ENCODE measurements at places on chromosomes 16 and 17.

GRCh38 chr17:29246628-29247027 lies at the start of gene CRYBA1:
CRYBA1 (plus strand) TSS chr17:29246859; CDS start chr17:29246864, 5 bp downstream.
- no peak for DNase-seq

DNA sequence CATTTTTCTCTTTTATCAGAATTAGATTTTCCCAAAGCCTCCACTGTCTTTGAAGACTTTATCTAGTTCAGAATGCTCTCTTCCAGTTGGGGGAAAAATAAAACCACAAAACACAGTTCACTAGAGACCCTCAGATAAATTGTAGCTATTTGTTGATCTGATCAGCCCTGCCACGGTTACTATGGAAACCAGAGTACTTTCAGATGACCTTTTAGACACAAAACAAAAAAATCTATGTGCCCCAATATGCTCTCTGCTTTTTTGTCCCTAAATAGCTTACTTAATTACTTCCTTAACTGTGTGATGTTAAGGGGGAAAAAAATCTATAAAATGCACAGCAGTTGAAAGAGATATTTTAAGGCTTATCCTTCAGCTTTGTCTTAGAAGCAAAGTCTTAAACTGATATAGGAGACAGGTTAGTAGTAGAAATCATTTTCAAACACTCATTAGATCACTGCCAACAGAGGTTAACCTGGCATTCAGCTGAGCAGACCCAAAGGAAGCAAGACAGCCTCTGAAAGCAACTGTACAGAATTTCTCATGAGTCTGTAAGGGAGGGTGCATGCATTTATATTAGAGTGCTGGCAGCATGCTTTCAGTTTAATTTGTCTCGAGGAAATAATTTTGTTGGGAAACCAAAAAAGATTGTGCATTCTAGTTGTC lies 129.9 kb upstream of the CACNG5 start:
- no peak for DNase-seq

- DNase-seq: no peak
Observed at GRCh38 chr16:86041807-86042206, 142.8 kb downstream of the IRF8 start.

GRCh38 chr17:73337330-73337710 lies 25.5 kb upstream of the CDC42EP4 start:
- no peak for DNase-seq

GRCh38 chr16:50819706-50820105 lies 77.8 kb downstream of the CYLD start:
- no peak for DNase-seq

- DNase-seq: no peak
Observed at GRCh38 chr16:11976850-11977375, 379 bp downstream of the SNX29 start.

DNA sequence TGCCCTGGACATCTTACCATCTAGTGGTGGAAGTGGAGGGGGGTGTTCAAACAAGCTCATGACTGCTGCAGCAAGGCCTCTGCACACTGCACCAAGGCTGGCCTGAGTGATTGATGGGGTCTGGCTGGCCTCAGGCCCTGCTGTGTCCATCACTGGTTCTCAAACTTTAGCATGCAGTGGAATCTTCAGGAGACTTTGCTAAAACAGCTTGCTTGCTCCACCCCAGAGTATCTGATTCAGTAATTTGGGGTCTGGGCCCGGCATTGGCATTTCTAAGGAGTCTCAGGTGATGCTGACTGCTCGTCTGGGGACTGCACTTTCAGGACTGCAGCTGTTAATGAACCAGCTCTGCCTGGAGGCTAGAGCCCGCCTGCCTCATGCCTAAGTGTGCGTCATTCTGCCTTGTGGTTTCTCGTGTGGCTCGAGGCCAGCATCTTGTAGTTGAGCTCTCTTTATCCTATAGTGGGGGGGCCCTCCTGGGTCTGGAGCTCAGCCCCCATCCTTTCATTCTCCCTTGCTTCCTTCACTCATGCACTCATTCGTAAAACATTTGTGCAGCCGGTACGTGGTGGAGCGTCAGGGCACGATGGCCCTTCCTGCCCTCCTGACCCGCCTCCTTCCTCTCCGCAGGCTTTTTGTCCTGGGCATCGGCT lies 4.1 kb downstream of the MGAT5B start:
- DNase-seq: no peak

DNA sequence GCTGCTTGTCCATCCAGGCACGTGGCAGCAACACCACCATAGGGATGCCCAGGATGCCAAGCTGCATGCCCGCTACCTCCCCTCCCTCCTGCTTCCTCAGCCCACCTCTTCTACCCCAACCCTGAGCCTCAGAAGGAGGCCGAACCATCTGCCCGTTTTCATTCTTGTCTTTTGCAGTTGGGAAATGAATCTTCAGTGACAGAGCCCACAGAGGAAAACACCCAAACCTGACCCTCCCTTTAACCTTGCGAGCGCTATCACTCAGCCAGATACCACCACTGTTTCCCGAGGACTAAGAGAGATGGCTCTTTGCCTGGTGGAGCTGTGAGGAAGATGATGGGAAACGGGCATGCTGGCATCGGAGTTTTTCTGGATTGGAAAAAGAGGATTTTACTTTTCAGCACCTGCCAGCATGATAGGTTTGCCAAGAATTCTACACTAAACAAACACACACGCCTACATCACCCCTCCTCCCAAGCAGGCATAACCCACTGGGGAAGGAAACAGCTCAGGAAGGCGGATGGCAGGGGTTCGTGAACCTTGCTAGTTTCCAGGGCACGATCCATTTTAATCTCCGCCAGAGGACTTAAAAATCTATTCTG lies 457.4 kb downstream of the SLC39A11 start:
- DNase-seq: no peak

DNA sequence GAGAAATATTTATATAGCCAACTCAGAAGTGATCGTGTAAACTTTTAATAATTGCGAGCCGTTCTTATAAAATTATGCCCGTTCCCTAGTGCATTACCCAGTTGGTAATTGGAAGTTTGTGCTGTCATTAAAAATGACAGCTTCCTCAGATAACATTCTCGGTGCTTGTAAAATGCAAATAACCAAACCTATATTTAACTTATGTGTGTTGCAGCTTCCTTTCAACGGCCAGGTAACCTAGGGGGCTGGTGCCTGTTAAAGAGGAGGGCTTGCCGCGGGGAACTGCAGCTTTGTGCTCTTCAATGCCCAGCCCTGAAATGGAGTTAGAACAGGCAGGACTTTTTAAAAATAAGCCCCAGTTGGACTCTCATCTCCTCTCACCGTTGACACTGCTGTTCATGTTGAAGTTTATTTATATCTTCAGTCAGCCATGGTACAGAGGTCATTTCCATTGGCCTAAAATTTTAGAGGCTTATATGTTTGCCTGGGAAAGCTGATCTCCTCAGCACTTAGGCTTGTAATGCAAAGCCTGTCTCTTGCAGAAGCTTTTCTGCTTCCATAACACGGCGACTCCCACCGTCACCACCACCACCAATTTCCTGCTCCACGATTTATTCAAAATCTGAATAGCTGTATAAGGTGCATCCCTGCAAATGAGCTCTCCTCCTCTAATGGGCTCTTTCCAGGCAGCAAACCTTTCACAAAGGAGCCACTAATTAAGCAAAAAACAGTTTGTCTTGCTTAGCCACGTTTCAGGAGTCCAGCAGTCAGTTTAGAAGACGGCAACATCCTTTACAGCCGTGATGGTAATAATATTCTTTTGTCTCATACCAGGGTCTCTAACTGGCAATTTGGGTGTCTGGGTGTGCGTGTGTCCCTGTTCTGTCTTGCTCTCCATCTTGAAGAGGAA lies 74.7 kb downstream of the RPA1 start:
- DNase-seq: no peak

DNA sequence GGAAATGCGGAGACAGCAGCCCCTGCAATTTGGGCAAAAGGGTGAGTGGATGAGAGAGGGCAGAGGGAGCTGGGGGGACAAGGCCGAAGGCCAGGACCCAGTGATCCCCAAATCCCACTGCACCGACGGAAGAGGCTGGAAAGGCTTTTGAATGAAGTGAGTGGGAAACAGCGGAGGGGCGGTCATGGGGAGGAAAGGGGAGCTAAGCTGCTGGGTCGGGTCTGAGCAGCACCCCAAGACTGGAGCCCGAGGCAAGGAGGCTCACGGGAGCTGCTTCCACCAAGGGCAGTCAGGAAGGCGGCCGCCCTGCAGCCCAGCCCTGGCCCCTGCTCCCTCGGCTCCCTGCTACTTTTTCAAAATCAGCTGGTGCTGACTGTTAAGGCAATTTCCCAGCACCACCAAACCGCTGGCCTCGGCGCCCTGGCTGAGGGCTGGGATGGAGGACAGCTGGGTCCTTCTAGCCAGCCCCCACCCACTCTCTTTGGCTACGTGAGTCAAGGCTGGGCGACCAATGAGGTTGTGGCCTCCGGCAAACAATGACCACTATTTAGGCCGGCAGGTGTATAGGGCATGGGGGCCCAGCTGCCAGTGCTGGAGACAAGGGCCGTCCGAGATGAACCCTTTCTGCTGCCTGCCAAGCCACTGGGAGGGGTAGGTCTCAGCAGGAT lies 507 bp downstream of the SERPINF1 start:
- DNase-seq: no peak

DNA sequence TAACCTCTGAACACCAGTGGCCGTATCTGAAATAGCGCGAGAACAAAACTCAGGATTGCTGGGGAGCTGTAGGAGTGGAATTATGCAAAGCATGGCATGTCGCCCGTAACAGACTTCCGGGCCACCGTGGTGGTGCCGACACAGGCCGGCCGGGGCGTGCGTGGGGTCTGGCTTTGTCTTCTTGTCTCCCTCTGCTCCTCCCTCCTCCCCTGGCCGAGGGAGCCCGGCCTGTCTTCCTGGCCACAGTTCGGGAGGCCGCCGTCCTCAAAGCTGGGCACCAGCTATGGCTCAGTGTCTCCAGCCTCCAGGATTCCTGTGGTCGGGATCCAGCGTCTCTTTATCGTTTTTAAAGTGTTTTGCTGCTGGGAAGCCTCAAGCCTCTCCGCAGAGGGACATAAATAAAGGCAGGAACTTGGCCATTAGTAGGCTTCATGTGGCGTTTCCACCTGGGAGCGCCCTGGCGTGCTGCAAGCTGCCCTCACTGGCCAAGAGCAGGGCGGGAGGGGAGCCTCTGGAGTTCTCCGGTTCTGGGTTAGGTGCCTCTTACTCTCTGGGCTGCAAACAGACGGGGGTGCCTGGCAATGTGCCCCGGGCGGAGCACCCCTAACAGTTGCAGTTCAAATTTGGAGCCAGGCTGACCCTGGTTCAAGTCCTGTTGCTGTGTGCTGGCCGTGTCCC lies 22.0 kb upstream of the NPTX1 start:
- no peak for DNase-seq

- no peak for DNase-seq
Observed at GRCh38 chr16:66512272-66513110, 37.4 kb downstream of the TK2 start.
